ENCODE measurements at places on chromosomes 11 and 22. TPM values are rescaled to one million over a fixed set of nuclear protein-coding genes. Genes with fewer than 3 reads are reported as not detected.

GRCh38 chr11:130180491-130180890 lies 20.9 kb downstream of the ST14 start:
- no peak for DNase-seq

Gene PANX2
- 0.77 TPM for total RNA-seq

Gene MICAL3
- total RNA-seq = 47.1 TPM

Gene PGM2L1
- 33.1 TPM for total RNA-seq

DNA sequence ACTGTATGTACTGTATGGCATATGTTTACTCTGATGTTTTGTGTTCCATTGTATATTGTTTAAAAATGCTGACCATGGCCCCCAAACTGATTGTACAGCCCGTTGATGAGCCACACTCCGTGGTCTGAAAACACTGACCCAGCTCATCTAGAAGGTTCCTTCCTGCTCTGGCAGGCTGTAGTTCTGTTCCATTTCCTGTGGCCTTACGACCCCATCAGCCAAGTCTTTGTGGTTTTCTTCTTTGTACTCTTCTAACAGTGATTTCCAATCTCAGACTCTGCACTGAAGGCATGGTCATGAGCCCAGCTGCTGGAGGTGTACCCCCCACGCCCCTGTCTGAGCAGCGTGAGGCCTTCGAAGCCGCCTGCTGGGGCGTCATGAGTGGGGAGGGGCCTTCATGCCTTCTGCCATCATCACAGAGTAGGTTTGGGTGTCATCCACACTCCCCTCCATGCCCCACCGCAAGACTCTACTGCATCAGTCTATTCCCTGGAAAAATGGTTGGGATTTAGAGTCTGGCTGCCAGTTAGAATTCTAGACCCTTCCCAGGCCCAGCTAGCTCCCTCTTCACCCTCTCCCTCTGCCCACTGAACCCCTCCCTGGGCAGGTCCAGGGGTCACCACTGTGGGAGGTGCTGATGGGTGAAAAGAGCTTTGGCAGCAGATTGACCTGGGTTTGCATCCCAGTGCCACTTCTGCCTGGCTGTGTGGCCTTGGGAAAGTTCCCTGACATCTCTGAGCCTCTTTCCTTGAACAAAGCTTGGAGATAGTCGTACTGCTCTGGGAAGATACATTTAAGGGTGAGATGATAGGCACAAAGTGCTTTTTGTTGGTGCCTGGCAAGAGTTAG lies 11.3 kb upstream of the C11orf96 start:
- no peak for DNase-seq

Gene INPP5J
- 1.7 TPM for total RNA-seq

DNA sequence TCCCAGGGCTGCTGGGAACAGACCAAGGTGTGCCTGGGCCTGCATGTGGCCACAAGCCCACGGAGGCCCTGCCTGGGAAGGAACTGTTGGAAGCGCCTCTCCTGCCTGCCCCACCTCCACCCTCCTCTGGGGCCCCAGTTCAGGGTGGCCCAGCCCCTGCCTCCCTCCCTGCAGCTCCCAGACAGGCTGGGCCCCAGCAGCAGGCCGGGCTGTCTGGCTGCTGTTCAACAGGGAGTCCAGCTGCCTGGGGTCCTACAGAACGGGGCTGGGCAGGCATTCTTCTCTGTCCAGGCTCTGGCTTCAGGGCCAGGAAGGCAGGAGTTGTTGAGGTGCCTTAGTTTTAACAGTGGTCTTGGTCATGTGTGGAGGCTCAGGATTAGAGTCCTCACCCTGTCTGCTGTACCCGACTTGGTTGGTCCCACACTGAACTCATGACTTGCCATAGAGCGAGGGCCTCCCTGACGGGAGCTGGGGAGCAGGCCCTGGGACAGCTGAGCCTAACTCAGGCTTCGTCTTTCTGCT lies 11.8 kb downstream of the PRDM11 start:
- no peak for DNase-seq

- DNase-seq = no peak
Measured at GRCh38 chr11:73431396-73431795, 55.2 kb downstream of the RELT start.

Gene OR2AT4
- not detected for total RNA-seq

- DNase-seq = no peak
Measured at GRCh38 chr11:82995754-82996398, 75.8 kb downstream of the RAB30 start.

GRCh38 chr11:70646272-70647049 lies 248.1 kb downstream of the CTTN start:
- no peak for DNase-seq

DNA sequence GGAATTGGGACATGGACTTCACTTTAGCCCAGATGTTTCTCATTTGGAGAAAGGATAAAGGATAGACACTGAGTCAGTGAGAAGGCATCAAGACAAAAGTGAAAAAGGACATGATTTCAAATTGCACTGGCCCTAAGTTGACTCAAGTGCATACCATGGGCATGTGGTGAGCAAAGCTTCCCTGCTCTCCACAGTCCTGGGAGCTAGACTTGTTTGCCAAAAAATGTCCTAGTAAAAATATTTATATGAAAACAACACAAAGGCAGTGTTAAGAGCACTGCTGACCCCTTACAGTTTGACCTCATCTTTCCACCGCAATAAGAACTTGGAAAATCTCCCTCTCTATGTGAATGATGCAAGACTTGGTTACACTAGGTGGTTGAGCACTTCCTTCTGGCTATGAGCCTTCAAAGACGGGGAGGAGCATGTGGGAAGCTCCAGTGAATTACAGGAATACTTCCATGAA lies 46.5 kb upstream of the FIBIN start:
- DNase-seq = no peak

DNA sequence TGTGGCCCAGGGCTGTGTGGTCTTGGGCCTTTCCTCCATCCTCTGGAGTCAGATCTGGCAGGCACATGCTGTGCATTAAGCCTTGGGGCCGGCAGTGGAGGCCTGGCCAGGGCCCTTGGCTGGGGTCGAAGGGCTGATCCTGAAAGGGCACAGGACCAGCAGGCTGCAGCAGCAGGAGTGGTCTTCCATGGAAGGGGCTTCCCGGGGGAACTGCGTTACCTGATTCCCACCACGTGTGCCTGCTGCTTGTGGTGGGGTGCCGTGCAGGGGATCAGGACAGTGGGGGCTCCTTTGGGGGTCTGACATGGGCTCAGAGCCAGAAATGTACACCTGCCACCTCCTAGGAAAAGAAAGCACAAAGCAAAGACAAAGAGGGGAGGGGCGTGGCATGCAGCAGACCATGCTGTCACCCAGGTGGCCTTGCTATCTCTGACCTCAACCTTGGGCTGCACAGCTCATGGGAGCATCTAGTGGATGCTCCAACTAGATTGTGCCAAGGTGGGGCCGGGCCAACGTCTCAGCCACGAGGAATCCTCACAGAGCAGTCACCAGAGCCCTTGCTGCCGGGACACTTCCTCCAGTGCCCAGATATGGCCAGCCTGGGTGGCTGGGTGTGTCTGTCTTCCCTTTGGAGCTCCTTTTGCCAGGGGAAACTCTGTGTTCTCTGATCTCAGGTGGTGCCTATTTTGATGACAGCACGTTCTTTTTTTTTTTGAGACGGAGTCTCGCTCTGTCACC lies 17.9 kb upstream of the YPEL1 start:
- no peak for DNase-seq

- DNase-seq = no peak
Measured at GRCh38 chr11:75759832-75760231, 8.7 kb upstream of the DGAT2 start.

- no peak for DNase-seq
Measured at GRCh38 chr11:73213196-73214143, 4.6 kb upstream of the P2RY2 start.

- no peak for DNase-seq
Measured at GRCh38 chr11:132901638-132902471, 630.4 kb downstream of the OPCML start.

- DNase-seq = no peak
Measured at GRCh38 chr11:11789735-11790369, 51.9 kb upstream of the USP47 start.

DNA sequence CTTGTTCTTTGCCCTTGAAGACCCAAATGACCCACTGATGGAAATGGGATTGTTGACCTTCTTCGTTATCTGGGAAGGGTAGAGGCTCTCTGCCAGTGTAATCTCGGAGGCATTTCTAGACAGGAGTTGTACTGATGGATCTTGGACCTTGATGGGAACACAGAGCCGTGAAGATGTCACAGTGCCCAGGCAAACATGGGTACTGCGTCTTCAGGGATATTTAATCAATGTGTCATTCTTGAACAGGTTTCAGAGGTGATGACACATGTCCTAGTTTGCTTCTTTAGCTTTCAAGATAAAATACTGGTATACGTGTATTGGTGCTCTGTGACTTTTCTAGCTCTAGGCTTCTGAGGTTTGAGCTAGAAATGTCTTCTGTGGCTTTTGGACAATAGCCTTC lies 6.2 kb downstream of the LDLRAD3 start:
- no peak for DNase-seq

Gene PDGFD
- 1.3 TPM for total RNA-seq

- no peak for DNase-seq
Measured at GRCh38 chr11:20084921-20085814, 75.1 kb downstream of the DBX1 start.

Gene MFNG
- total RNA-seq = 7.1 TPM

Gene DGCR6
- 2.2 TPM for total RNA-seq

DNA sequence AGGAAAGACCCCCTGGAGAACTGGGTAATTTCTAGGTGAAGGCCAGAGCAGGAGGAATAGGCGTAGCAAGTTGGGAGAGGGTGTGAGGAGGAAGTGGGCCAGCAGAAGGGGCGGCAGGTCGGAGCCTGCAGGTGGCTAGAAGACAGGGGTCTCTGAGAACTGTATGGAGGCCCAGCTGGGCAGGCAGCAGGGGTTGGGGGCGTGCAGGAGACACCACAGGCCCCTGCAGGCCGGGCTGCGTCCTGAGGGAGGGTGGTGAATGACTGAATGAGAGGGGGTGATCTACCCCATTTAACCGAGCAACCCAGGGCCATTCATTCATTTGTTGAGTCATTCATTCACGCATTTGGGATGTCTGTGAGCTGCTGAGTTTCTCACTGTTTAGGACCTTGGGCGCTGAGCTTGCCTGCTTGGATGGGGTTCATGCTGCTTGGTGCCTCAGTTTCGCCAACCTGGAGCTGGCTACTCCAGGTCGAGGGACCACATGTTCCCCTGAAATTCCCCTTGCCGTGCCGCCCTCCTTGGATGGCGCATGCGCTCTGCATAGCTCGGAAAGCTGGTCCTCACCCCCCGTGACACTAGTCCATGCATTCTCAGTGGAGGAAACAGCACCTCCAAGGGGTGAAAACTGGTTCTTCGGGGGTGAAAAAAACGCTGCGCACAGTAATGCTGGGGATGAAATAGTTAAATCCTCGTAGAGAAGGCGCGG lies 15.6 kb downstream of the MPPED1 start:
- DNase-seq = no peak

Gene PGA5
- total RNA-seq = not detected

Gene KIF18A
- total RNA-seq = 20.8 TPM

DNA sequence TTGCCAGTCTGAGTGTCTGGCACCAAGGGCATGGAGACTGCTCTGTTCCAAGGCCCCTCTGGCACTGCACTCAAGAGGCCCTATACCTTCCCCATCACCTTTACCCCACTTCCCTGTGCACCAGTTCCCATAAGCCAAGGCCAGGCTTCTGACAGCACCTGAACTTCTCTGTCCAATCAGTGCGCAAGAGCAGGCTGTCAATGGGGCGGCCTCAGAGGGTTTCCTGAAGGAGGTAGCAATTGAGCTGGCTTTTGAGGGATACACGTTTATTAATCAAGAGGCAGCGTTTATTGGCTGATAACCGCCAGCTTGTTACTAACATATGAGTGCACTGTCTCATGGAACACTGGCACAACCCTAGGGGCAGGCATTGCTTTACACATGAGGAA lies 2.1 kb downstream of the SH3BP1 start:
- DNase-seq = no peak

Gene ESAM
- total RNA-seq = 1.6 TPM

Gene UPK3A
- not detected for total RNA-seq

DNA sequence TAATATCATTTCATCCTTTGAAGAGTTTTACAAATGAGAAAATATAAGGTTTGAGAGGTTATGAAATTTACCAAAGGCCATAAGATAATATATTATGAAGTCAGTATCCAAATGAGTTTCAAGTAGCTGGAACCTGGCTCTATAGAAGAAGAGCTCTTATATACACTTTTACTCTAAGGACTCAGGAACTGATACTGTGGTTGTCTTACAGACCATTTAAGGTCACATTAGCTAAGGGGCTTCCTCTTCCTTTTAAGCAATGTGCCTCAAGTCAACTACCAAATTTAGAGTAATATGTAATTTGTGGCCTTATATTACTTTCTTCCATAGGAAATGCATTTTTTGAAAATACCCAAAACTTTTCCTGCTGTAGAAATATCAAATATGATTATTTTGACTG lies 369.3 kb downstream of the DLG2 start:
- DNase-seq = no peak

GRCh38 chr11:126523441-126524205 lies 168.1 kb downstream of the ST3GAL4 start:
- no peak for DNase-seq

DNA sequence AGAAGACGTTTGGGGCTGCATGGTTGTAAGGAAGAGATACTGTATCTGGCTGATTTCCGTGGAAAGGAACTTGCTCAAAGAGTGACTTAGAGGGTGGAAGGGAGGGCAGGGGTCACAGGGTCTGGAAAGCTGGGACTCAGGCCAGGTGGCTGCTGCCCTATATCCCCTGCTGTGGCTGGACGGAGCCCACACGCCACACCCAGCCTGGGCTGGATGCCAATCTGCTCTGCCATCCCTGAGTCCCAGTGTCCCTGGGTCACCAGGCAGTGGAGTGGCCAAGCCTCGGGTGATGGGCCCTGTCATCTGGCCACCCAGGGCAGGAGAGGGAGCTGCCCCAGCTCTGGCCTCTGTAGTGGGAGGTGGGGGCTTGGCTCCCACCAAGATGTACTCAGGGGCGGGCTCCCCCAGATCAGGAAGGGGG lies 26.5 kb upstream of the KRTAP5-7 start:
- no peak for DNase-seq

DNA sequence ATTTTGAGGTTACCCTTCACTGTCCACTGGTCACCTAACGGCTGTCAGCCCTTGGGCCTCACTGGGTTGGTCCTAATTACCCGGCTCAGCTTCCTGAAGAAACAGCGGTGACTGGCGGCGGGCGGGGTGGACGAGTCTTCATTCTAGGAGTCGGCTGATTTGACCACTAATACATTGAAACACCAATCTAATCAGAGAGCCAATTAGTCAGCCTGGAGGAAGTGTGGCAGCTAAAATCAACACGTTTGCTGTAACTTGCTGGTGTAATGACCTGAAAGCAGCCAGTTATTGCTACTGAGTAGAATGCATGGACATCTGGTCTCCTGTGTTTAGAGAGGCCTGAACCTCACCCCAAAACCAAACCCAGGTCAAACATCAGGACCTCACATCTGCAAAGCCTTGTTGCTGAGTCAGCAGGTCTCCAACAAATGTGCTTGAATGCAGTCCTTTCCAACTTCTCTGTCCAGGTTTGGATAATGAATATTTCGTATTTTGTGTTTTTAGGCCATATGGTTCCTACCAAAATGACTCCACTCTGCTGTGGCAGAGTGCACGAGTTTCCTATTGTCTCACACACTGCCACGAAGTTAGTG lies 496.4 kb downstream of the BRD1 start:
- no peak for DNase-seq

Gene CD3E
- 0.51 TPM for total RNA-seq
